ENCODE measurements at places on chromosomes 16 and 17. TPM values are rescaled to one million over a fixed set of nuclear protein-coding genes. Genes with fewer than 3 reads are reported as not detected.

DNA sequence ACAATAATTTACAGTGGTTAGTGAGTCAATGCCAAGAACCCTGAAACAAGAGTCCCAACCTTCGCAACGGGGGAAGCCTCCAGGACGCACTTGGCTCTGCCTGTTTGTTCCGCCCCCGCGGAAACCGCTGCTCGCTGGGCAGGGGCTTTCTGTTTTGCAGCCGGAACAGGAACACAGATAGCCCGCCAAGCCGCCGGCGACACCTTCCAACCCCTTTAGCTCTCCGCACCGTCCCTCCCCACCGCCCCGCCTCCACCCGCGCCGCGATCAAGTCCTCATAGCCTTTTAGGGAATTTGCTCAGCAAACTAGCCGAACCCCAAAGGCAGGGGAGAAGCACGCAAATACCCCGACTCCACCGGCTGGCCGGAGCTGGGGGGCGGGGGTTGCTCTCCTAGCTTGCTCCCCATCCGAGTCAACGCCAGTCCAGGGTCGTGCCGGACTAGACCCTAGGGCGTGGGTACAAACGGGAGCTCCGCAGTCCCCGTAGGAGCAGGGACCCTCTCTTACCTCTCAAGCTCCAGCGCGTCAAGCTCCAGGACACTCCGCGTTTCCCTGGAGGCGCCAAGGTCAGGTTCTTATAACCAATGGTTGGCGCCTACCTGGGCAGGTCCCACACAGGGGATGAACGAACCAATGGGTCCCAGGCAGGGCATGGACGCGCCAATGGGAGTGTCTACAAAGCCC is at the start of gene SLFN13:
SLFN13 (minus strand) TSS at position 553 of the 685 bp plus-strand sequence. CDS start 3,086 bp downstream, outside the sequence.
- peak; percentile 16 for DNase-seq

GRCh38 chr16:53504665-53505064 is 1.7 kb upstream of the AKTIP start:
- peak; percentile 33 for DNase-seq

DNA sequence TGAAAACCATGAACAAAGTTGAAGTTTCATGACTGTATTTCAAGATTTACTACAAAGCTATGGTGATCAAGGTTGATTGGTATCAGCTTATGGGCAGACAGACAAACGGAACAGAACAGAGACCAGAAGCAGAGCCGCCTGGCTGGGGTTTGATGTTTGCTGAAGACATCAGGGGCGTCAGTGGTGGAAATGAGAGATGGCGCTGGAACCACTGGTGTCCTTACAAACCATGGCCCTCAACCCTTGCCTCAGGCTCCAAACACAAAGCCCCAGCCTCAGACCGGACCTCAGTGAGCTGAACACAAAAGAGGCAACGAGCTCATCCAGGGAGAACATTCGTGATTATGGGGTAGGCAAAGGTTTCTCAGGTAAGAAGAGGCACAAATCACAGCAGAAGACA is 113.0 kb upstream of the METRNL start:
- DNase-seq = no peak

GRCh38 chr16:1535391-1536291 is 2.2 kb downstream of the TMEM204 start:
- no peak for DNase-seq

GRCh38 chr17:82097919-82098168 is 192 bp downstream of the FASN start:
- no peak for DNase-seq

GRCh38 chr17:58575511-58575910 is 61.1 kb upstream of the MTMR4 start:
- no peak for DNase-seq

GRCh38 chr16:19115148-19116021 is 1.6 kb downstream of the ITPRIPL2 start:
- no peak for DNase-seq

GRCh38 chr17:74998783-74999182 is 11.4 kb downstream of the CDR2L start:
- no peak for DNase-seq

DNA sequence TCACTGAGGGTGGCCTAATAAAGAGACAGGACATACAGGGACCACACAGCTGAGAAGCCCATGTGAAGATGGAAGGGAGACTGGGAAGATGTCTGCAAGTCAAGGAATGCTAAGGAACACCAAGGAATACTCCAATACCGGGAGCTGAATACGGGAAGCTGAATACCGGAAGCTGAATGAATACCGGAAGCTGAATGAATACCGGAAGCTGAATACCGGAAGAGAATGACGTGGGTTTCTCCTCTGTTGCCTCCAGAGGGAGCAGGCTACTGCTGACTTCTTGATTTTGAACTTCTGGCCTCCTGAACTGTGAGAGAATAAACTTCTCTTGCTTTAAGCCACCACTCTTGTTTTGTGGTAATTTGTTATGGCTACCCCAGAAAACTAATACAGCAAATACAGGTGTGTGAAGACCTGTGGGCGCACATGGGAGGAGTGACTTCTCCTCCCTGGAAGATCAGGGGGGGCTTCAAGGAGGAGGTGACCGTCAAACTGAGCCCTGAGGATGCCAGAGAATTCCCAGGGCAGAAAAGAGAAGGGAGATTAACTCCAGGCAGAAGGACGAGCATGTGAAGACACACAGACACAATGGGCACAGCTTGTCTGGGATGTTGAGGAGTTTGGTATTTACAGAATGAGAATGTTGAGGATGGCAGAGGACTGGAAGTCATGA is 259.9 kb downstream of the IRF8 start:
- DNase-seq = no peak

The NDRG4 gene
- total RNA-seq = 4.4 TPM

The SKAP1 gene
- total RNA-seq = 0.89 TPM

The HP gene
- 12.7 TPM for total RNA-seq

The ASPHD1 gene
- total RNA-seq = 0.39 TPM
